Naive thymus-derived CD4-positive, alpha-beta T cell (primary cell): ENCODE measurements at places on chromosomes 4 and X. TPM values are rescaled to one million over a fixed set of nuclear protein-coding genes. Genes with fewer than 3 reads are reported as not detected.

CENPI gene
- 0.24 TPM for total RNA-seq

- DNase-seq = no peak
These were observed 383.9 kb downstream of the RPA4 start for GRCh38 chrX:97267396-97268181.

GRCh38 chr4:142130666-142131065 lies 494.3 kb downstream of the IL15 start:
- DNase-seq = no peak

DNA sequence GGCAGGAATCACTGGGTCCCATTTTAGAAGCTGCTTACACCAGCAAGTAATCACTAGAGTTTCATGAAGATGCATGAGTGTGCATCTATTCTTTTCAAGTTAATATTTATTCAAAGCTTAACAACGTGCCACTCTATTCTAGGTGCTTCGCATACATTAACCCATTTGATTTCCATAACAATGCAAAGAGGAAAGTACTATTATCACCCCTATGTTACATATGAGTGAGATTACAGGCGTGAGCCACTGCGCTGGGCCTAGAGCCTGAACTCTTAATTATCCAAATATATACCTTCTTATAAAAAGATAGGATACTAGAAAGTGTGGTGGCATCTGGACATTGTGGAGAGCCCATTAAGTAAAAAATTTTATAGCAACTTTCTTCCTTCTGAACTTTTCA lies 65.4 kb downstream of the CXCL13 start:
- no peak for DNase-seq

ERCC6L gene
- total RNA-seq = 0.11 TPM

GRCh38 chrX:3712870-3713224 lies 602 bp downstream of the PRKX start:
- DNase-seq = no peak

FAM47E gene
- total RNA-seq = 0.29 TPM

DNA sequence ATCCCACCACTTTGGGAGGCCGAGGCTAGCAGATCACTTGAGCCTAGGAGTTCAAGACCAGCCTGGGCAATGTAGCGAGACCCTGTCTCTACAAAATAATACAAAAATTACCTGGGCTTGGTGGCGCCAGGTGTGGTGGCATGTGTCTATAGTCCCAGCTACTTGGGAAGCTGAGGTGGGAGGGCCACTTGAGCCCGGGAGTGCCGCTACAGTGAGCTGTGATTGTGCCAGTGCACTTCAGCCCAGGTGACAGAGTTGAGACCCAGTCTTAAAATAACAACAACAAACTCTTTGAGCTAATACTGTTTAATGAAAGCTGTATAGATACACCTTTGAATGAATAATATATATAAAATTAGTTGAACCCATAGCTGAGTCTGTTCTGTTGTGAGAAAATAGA lies 9.7 kb downstream of the BCORL1 start:
- no peak for DNase-seq

P2RY4 gene
- total RNA-seq = 0.39 TPM

PLXNB3 gene
- 1.6 TPM for total RNA-seq

DNA sequence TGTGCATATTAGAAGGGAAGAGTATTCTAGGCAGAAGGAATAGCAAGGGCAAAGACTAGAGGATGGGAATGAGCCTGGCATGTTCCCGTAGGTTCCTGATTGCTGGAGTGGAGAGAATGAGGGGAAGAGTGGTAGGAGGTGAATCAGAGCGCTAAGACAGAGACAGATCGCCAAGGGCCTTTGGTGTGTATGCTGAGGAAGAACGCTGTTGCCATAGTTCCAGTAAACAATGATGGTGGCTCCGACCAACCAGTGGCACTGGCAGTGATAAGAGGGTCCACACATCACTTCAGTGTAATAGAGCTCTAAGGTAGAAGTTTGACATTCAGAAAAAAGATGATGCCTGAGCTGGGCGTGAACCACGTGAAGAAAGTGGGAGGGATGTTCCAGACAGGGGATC lies 966 bp downstream of the TBC1D25 start:
- no peak for DNase-seq

VCX3A gene
- not detected for total RNA-seq

GATA1 gene
- 0.45 TPM for total RNA-seq

DNA sequence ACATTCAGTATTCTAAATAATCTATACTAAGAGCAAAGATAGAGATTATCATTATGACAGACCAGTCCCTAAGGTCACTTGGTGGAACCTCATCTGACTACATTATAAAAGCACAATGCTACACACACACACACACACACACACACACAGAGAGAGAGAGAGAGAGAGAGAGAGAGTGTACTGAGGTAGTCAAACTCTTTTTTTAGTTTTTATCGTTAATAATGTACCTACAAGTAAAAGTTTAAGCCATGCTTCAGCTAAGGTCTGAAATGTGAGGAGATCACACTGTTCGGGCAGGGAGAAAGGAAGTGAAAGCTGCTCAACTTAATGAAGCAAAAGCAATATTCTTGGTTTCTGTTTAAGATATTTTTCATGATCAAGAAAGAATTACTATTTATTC lies 75.8 kb upstream of the CCDC160 start:
- no peak for DNase-seq

FAM241A gene
- total RNA-seq = 1.2 TPM

GAGE12F gene
- total RNA-seq = not detected
